Suprapubic skin (tissue), 4 donors: ENCODE measurements at places on chromosomes 3 and 15. TPM values are rescaled to one million over a fixed set of nuclear protein-coding genes. Genes with fewer than 3 reads are reported as not detected.

GRCh38 chr3:179149406-179149867, 1.3 kb downstream of the PIK3CA start:
- peak overlapping the region; percentile 100 for H3K27ac ChIP-seq
- no peaks in the 10 kb centered on the region for H3K36me3 ChIP-seq
- no peak for DNase-seq
- no peaks in the 10 kb centered on the region for H3K27me3 ChIP-seq

GRCh38 chr3:17442332-17443049, 299.9 kb downstream of the TBC1D5 start:
- H3K36me3 ChIP-seq, result no peaks in the 10 kb centered on the region
- H3K4me1 ChIP-seq, result no peaks in the 10 kb centered on the region
- no peak overlapping the region for H3K4me3 ChIP-seq
- no peak for DNase-seq
- H3K27ac ChIP-seq, result no peak overlapping the region

The BTLA gene
- total RNA-seq, result not detected

DNA sequence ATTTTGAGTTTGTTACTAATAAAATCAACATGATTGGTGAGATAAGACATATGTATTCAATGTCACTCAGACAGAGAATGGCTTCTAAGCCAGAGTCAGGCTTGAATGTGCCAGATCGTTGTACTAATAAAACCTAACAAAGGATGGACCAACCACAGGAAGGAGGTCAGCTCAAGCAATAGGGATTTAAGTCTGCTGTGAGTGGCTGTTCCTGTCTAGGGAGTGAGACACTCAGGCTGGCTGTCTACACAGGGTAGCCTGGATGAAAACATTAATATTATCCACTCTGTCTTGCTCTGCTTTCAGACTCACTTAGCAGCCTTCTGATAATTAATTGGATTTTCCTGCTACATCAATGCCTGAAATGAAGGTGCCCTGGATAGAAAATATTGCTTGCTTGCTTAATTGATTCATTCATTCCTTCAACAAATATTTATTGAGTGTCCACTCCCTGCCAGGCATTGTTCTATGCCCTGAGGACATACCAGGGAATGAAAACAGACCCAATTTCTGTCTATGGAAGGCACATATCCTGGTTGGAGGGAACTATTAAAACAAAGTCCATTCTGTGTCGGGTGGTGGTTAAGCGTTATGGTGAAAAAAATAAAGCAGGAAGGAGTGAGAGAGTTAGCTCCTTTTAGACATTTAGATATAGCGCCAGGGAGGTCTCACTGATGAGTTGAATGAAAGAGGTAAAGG, 239.4 kb downstream of the CHST2 start:
- peak overlapping the region; percentile 37 for H3K27ac ChIP-seq
- DNase-seq, result no peak
- no peaks in the 10 kb centered on the region for H3K36me3 ChIP-seq
- no peaks in the 10 kb centered on the region for H3K27me3 ChIP-seq
- peaks cover 10% of the 10 kb centered on the region for H3K4me1 ChIP-seq
- H3K4me3 ChIP-seq, result no peak overlapping the region

DNA sequence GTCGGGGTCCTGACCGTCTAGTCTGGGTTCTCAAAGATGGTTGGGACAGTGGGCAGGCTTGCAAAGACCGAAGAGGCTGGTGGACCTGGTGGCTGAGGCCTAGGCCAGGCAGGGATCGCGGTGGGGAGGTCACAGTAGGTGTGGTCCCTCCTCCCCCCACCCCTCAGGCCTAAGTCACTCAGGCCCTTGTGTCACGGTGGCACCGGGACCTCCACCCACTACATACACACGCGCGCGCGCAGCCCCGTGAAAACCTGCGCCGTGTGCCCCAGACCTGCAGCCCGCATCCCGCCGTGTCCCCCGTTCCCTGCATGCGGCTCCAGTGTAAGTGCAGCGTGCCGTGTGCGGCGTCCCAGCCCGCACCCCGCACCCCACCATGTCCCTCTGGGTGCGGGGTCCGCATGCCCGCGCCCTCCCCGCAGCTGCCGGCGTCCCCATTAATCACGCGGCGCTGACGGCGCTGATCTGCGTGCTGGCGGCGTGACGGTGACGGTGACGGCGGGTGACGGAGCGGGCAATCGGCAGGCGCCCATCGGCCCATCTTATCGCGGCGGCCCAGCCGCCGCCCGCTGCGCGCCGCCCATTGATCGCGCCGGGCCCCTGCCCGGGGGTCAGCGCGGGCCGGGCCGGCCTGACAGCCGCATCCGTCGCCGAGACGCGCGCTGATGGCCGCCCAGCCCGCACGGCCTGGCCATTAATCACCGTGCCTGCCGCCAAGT, 24.4 kb downstream of the SEC61A1 start:
- no peaks in the 10 kb centered on the region for H3K27me3 ChIP-seq
- H3K4me3 ChIP-seq, result peak overlapping the region; percentile 53
- H3K36me3 ChIP-seq, result peaks cover 25% of the 10 kb centered on the region
- H3K27ac ChIP-seq, result no peak overlapping the region
- DNase-seq, result peak; percentile 76
- H3K4me1 ChIP-seq, result peaks cover 30% of the 10 kb centered on the region

The OTOL1 gene
- not detected for total RNA-seq

DNA sequence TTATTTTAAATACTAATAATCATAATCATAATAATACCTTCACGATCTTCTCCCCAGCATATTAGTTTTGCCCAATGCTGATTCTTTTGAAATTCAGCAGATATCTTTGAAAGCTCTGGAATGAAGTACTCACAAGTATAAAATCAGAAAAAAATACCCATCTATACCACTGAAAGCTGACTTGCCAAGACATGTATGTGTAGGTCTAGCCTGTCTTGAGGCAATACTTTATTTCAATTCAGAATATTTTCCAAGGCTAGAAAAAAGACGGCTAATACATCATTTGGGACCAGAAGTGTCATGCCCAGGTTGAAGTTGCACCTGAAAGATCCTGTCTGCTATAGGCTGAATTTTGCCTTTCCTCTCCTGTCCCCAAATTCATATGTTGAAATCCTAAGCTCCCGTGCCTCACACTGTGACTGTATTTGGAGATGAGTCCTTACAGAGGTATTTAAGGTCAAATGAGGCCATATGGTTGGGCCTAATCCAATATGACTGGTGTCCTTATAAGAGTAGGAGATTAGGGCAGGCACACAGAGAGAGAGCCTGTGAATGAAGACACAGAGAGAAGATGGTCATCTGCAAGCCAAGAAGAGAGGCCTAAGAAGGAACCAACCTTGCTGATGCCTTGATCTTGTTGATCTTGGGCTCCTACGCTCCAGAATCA, 255.9 kb upstream of the CMC1 start:
- no peaks in the 10 kb centered on the region for H3K36me3 ChIP-seq
- H3K27ac ChIP-seq, result no peak overlapping the region
- DNase-seq, result no peak
- no peaks in the 10 kb centered on the region for H3K4me1 ChIP-seq
- H3K4me3 ChIP-seq, result no peak overlapping the region
- H3K27me3 ChIP-seq, result no peaks in the 10 kb centered on the region

- no peaks in the 10 kb centered on the region for H3K36me3 ChIP-seq
- H3K27ac ChIP-seq, result peak overlapping the region; percentile 60
- no peak overlapping the region for H3K4me3 ChIP-seq
- H3K27me3 ChIP-seq, result no peaks in the 10 kb centered on the region
- peaks cover 19% of the 10 kb centered on the region for H3K4me1 ChIP-seq
These were observed 61.4 kb upstream of the ARHGEF26 start for GRCh38 chr3:154059833-154060232.

The ZSCAN2 gene
- total RNA-seq, result 5.1 TPM

DNA sequence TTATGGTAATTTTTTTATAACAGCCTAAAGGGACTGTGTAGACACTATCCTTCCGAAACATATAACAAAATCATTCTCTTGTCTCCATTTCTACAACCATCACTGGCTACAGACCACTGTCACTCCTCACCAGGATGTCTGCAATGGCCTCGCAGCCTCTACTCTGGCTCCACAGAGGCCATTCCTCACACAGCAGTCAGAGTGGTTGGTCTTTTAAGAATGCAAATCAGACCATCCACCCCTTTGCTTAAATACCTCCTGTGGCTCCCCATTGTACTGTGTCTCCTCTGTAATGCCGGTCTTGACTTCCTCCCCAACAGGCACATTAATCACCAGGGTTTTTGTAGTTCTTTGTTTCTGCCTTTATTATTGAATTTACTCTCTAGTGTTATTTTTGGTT, 344.8 kb downstream of the ERC2 start:
- H3K36me3 ChIP-seq, result no peaks in the 10 kb centered on the region
- no peaks in the 10 kb centered on the region for H3K4me1 ChIP-seq
- no peak overlapping the region for H3K27ac ChIP-seq

The MCTP2 gene
- 17.2 TPM for total RNA-seq

The STRC gene
- total RNA-seq, result 0.49 TPM

The POLG gene
- 78.7 TPM for total RNA-seq

DNA sequence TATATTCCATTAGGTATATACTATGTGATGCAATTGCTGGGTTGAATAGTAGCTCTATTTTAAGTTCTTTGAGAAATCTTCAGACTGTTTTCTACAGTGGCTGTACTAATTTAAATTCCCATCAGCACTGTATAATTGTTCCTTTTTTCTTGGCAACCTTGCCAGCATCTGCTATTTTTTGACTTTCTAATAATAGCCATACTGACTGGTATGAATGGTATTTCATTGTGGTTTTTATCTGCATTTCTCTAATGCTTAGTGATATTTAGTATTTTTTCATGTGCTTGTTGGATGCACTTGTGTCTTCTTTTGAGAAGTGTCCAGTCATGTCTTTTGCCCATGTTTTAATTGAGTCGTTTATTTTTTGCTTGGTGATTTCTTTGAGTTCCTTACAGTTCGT, 145.1 kb upstream of the PLSCR5 start:
- H3K4me3 ChIP-seq, result no peak overlapping the region
- no peaks in the 10 kb centered on the region for H3K27me3 ChIP-seq
- no peaks in the 10 kb centered on the region for H3K4me1 ChIP-seq
- DNase-seq, result no peak
- no peaks in the 10 kb centered on the region for H3K36me3 ChIP-seq

The LRTM1 gene
- not detected for total RNA-seq

The RCCD1 gene
- total RNA-seq, result 25.4 TPM

The FANCD2OS gene
- total RNA-seq, result not detected

The SHF gene
- total RNA-seq, result 10.5 TPM

GRCh38 chr3:170054204-170054603, 16.4 kb downstream of the GPR160 start:
- no peak for DNase-seq
- no peak overlapping the region for H3K4me3 ChIP-seq
- no peaks in the 10 kb centered on the region for H3K4me1 ChIP-seq
- H3K27me3 ChIP-seq, result no peaks in the 10 kb centered on the region
- H3K27ac ChIP-seq, result no peak overlapping the region

The ROBO2 gene
- total RNA-seq, result 0.95 TPM

- no peak overlapping the region for H3K27ac ChIP-seq
- no peaks in the 10 kb centered on the region for H3K4me1 ChIP-seq
- H3K27me3 ChIP-seq, result no peaks in the 10 kb centered on the region
- no peak overlapping the region for H3K4me3 ChIP-seq
- no peaks in the 10 kb centered on the region for H3K36me3 ChIP-seq
- no peak for DNase-seq
These were observed 90.8 kb upstream of the C3orf80 start for GRCh38 chr3:160134454-160134853.

The RTP3 gene
- total RNA-seq, result not detected

The INKA1 gene
- 39.7 TPM for total RNA-seq

GRCh38 chr3:128845778-128846485, 33.5 kb upstream of the ACAD9 start:
- no peaks in the 10 kb centered on the region for H3K36me3 ChIP-seq
- peak; percentile 82 for DNase-seq
- peaks cover 12% of the 10 kb centered on the region for H3K4me1 ChIP-seq
- H3K4me3 ChIP-seq, result peak overlapping the region; percentile 47

- peak overlapping the region; percentile 37 for H3K27ac ChIP-seq
- no peak for DNase-seq
- H3K27me3 ChIP-seq, result no peaks in the 10 kb centered on the region
- H3K4me1 ChIP-seq, result peaks cover 6% of the 10 kb centered on the region
These were observed 67.2 kb downstream of the LIPC start for GRCh38 chr15:58498821-58499580.

GRCh38 chr3:5293207-5293606, 105.7 kb downstream of the EDEM1 start:
- no peaks in the 10 kb centered on the region for H3K4me1 ChIP-seq
- no peaks in the 10 kb centered on the region for H3K36me3 ChIP-seq
- no peak overlapping the region for H3K27ac ChIP-seq
- no peak for DNase-seq

GRCh38 chr3:116809208-116809607, 99.6 kb downstream of the TUSC7 start:
- H3K4me1 ChIP-seq, result no peaks in the 10 kb centered on the region
- H3K27me3 ChIP-seq, result no peaks in the 10 kb centered on the region
- H3K27ac ChIP-seq, result no peak overlapping the region
- no peak for DNase-seq

DNA sequence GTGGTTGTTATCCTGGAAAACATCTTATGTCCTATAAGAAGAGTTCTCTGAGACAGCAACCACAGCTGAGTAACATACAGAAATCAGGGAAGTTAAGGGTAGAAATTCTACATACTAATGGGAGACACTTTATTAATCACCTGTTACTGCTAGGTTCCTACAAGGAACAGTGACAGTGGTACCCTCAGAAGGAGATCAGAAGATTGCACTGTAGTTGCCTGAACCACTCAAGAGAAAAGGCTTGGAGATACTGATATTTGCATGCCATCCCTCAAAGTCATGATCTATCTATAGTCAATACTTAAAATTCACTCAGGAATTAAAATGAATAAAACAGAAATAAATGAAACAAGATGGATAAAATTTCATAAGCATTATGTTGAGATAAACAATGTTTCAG, 136.0 kb downstream of the LMLN start:
- H3K4me1 ChIP-seq, result no peaks in the 10 kb centered on the region
- H3K27me3 ChIP-seq, result peaks cover 48% of the 10 kb centered on the region
- no peak overlapping the region for H3K4me3 ChIP-seq
- no peaks in the 10 kb centered on the region for H3K36me3 ChIP-seq
